Umbilical cord (tissue), 2 donors: ENCODE measurements at places on chromosomes 13 and 19. TPM values are rescaled to one million over a fixed set of nuclear protein-coding genes. Genes with fewer than 3 reads are reported as not detected.

NCCRP1 gene
- total RNA-seq = 1.4 TPM

ZNF227 gene
- 21.7 TPM for total RNA-seq

LYL1 gene
- total RNA-seq = 13.0 TPM

CACNG7 gene
- total RNA-seq = not detected

EFNA2 gene
- total RNA-seq = not detected

ZNF792 gene
- total RNA-seq = 6.3 TPM

ZNF607 gene
- total RNA-seq = 10.4 TPM

FCAR gene
- total RNA-seq = not detected

OR7D2 gene
- 0.48 TPM for total RNA-seq

NKG7 gene
- not detected for total RNA-seq

RNF113B gene
- not detected for total RNA-seq

ZNF709 gene
- total RNA-seq = 7.9 TPM

CCDC169 gene
- total RNA-seq = 6.5 TPM

LRFN3 gene
- total RNA-seq = 2.9 TPM

CEACAM1 gene
- total RNA-seq = 3.4 TPM

BCAM gene
- 22.6 TPM for total RNA-seq

STRN4 gene
- total RNA-seq = 41.9 TPM

LRRC63 gene
- 0.72 TPM for total RNA-seq

CEACAM4 gene
- total RNA-seq = not detected

PEX11G gene
- total RNA-seq = not detected

SOX1 gene
- 0.96 TPM for total RNA-seq

CAMSAP3 gene
- 1.2 TPM for total RNA-seq

GPR18 gene
- 2.9 TPM for total RNA-seq

CYP2S1 gene
- 1.2 TPM for total RNA-seq

PNMA8A gene
- total RNA-seq = 10.4 TPM

SPACA4 gene
- not detected for total RNA-seq

RRAS gene
- 43.6 TPM for total RNA-seq

PTPRH gene
- total RNA-seq = 0.24 TPM

LDLR gene
- total RNA-seq = 120 TPM

IGFL4 gene
- total RNA-seq = 3.4 TPM

PRDX2 gene
- total RNA-seq = 112 TPM

ARHGAP33 gene
- 0.96 TPM for total RNA-seq

BRME1 gene
- 1.4 TPM for total RNA-seq

KLK7 gene
- total RNA-seq = 0.72 TPM

PODNL1 gene
- 13.2 TPM for total RNA-seq

NANOS3 gene
- total RNA-seq = not detected

MEF2B gene
- 0.72 TPM for total RNA-seq

UPF3A gene
- 22.1 TPM for total RNA-seq

OR7A5 gene
- total RNA-seq = 9.1 TPM

FPR2 gene
- total RNA-seq = 7.0 TPM

AP1M2 gene
- 8.2 TPM for total RNA-seq

BST2 gene
- total RNA-seq = 35.2 TPM

ZGLP1 gene
- 1.7 TPM for total RNA-seq

CD79A gene
- total RNA-seq = not detected

OLFM2 gene
- total RNA-seq = not detected

CGB3 gene
- total RNA-seq = not detected

INAFM1 gene
- total RNA-seq = 1.2 TPM

ZNF667 gene
- total RNA-seq = 11.8 TPM

KLK15 gene
- total RNA-seq = 1.2 TPM

TRIM28 gene
- total RNA-seq = 150 TPM

CATSPERD gene
- not detected for total RNA-seq

OVOL3 gene
- total RNA-seq = not detected

VSTM2B gene
- not detected for total RNA-seq

SPINT2 gene
- total RNA-seq = 113 TPM

ZNF234 gene
- total RNA-seq = 21.9 TPM

CERS1 gene
- total RNA-seq = not detected

GARIN5B gene
- total RNA-seq = not detected

GFY gene
- total RNA-seq = not detected
